DMS153 (cell line): ENCODE measurements at places on chromosomes 13 and 19.
A peak's percentile ranks its signal among the peaks of the same experiment; 100 is the strongest.

DNA sequence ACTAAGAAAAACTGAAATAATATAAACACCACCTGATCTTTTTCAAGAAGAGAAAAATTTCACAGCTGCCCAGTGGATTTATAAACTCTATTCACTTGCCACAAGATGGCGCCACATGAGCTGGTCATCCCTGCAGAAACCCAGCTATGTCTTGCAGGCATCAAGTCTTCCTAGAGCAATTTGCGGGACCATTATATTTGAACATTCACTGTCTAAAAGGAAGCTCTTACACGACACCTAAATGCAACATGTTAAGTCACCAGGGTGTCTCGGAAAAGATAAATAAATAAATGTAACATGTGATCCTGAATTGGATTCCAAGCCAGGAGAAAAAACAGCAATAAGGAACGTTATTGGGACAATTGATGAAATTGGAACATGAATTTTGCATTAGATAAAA is 20.3 kb upstream of the AKT2 start:
- DNase-seq: peak; percentile 67

DNA sequence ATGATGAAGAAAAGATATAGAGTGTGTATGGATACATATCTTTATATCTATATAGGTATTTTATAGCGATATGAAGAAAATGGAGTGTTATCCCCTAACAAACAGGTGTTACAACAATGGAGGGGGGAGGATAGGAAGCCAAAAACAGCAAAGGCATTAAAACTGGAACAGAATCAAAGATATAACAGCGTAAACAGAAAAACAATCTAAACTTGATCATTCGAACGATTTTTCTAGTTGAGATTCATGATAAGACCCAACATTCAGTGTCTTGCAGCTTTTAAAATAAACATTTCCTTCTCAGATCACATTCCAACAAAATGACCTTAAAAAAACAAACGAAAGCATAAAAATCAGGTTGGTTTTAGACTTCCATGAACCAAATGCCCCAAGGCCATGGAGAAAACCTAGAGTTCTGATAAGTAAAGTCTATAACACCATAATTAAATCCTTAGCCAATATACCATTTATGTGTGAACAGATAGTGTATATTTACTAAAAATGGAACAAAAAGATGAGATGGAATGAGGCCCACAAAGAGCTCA is 55.7 kb downstream of the CAB39L start:
- DNase-seq: no peak

- DNase-seq: no peak
These were observed 11.4 kb downstream of the CARD8 start for GRCh38 chr19:48244281-48244680.

GRCh38 chr13:50670272-50670671 is 173.2 kb downstream of the DLEU7 start:
- DNase-seq: no peak

DNA sequence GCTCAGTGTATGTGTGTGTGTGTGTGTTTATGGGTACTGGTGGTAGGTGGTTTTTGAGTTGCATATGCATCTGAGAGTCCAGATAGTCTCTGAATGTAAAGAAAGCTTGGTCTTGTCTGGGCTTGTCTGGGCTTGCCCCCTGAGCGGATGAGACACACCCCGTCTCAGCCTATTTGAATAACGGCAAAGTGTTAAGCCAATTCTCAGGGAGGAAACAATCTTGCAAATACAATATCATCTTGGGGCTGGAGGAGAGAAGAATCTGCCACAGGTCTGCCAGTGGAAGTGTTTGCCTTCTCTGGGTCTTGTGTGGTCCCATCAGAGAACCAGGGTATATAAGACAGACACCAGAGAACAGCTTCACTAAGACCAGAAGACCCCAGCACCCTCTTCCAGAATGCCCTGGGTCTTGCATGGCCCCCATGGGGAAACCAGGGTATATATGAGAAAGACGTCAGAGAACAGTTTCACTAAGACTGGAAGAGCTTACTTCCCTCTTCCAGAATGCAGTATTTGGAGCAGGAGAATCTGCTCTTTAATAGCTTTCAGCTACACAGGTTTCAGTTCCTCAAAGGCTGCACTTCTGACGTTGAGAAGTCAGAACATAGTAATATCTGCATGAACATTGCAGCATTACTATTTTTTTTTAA is 13.3 kb downstream of the CD70 start:
- peak; percentile 21 for DNase-seq

DNA sequence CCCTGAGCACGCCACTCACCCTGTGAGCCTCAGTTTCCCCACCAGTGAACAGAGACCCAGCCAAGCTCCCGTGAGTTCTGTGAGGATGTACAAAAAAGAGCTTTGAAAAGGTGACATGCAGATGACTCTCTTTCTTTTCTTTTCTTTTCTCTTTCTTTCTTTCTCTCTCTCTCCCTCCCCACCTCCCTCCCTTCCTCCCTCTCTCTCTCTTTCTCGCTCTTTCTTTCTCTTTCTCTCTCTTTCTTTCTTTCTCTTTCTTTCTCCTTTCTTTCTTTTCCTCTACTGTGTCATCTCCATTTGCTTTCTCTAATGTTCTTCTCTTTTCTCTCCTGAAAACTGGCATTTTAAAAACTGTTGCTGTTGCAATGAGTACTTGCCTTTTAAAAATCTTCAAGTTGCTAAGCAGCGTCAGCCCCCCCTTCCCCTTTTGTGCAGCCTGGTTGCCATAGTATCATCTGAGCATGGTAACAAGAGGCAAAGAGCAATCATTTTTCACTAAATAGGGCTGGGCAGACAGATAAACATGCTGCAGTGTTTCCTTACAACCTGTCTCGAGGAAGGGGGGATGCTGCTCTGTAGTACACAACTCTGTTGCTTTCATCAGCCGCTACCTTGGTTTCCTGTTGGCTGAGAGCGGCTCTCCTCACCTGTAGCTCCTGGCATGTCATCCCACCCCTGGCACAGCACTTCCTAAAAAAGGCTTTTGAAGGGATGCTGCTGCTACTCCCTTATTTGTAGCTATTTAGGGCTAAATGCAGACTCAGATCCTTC is 108.7 kb upstream of the MBNL2 start:
- DNase-seq: no peak

- peak; percentile 60 for DNase-seq
These were observed 90.5 kb upstream of the SLC15A1 start for GRCh38 chr13:98842858-98843481.

- DNase-seq: no peak
These were observed 332.2 kb downstream of the TEX29 start for GRCh38 chr13:111652676-111653075.

- no peak for DNase-seq
These were observed 10.2 kb downstream of the C2CD4C start for GRCh38 chr19:398719-399118.

DNA sequence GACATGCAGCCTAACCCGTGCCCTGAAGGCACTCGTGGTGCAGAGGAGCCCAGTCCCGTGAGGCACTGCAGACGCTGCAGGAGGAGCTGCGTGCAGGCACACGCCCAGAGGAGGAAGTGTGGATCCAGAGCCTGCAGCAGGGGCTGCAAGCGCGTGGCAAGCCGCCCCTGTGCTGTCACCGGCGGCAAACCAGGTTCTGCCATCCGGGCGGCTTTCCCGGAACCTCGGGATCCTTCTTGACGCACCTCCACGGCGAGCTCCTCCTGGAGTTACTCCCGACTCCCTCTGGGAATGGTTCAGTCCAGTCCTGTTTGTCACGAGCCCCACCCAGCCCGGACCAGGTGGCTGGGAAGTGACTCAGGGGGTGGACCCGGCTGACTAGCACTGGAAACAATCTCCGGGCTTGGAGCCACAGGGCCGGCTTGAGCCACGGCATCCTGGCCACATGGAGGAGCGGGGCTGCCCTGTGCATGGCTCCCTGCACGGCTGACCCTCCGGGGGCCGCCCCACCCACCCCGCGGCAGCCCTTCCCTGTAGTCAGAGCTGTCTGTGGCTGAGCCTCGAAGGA is 10.2 kb downstream of the DPP9 start:
- DNase-seq: no peak

GRCh38 chr13:79290595-79291244 is 115.3 kb downstream of the RBM26 start:
- no peak for DNase-seq

GRCh38 chr19:48196321-48196763 is 25.9 kb downstream of the ZSWIM9 start:
- DNase-seq: no peak

DNA sequence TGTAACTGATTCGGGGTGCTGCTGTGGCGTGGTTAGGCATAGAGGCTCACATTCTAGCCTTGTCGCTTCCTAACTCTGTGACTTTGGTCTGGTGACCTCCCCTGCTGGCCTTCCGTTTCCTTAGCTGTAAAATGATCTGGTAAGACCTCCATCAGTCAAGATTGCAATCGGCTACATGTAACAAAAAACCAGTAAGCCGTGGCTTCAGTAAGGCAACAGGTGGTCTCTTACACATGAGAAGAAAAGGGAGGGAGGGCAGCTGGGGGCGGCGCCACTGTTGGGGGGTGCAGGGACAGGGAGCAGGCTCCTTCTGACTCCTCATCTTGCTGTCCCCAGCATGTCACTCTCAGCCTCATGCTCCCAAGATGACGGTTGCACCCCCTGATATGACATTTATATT is 148.0 kb downstream of the SIPA1L3 start:
- DNase-seq: no peak

GRCh38 chr13:95150555-95150954 is 150.7 kb downstream of the ABCC4 start:
- DNase-seq: no peak

- no peak for DNase-seq
These were observed 25.1 kb downstream of the GAS6 start for GRCh38 chr13:113838711-113839201.

GRCh38 chr13:87923753-87924152 is 252.6 kb downstream of the SLITRK5 start:
- DNase-seq: no peak

DNA sequence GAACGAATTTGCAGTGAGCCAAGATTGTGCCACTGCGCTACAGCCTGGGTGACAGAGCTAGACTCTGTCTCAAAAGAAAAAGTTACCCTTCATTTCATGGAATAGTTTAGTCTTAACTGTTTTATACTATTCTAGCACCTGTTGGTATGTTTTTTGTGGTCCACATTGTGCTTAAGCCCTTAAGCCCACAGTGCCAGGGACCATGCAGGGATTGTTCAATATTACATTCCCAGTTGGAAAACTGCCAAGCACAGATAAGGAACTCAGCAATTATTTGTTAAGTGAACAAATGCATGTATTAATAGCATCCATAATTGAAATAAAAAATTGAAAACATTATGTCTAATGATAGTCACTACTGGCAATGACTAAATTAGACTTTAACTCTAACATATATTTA is 193.5 kb downstream of the PCDH17 start:
- no peak for DNase-seq

DNA sequence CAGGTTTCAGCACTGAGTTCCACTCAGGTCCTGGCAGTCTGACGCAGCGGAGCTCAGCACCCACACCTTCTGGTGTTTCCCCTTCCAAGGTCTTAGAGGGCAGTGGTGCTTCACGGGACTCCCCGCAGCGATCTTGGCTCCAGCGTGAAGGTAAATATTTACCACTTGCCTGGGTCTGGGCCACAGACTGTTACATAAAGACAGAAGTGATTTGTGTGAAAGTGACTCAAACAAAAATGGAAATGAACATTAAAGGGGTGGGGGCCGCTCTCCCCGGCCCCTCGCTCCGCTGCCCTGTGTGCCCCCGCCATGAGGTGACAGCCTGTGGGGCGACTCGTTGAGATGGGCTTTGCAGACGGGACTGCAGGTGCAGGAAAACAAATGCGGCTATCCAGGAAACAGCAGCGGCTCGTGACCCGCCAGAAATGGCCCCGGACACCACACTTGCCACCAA is 55.0 kb downstream of the GGACT start:
- DNase-seq: peak; percentile 67

GRCh38 chr19:45653634-45654033 is 14.4 kb upstream of the GIPR start:
- DNase-seq: no peak

DNA sequence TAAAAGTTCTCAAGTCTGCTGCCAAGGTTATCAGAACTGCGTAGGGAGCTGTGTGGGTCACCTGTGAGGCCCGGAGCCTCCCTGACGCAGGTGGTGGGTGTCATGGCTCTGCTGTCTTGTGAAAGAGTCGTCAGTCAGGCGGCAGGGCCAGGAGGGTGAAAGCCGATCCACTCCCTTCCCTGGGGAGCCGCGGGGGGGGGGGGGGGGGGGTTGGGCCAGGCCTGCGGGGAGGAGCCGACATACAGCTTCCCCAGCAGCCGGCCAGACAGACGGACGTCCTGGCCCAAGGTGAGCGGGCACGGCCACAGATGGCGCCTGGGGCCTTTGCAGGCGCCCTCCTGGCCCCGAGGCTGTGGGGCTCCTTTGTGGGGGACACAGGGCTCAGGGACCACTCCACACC is 12.4 kb downstream of the SBNO2 start:
- DNase-seq: peak; percentile 0

- no peak for DNase-seq
These were observed 4.0 kb upstream of the ZNF628 start for GRCh38 chr19:55472463-55472862.

- DNase-seq: no peak
These were observed 108.1 kb downstream of the OLFM4 start for GRCh38 chr13:53136554-53137215.

GRCh38 chr13:19152403-19152802 is 29.2 kb downstream of the TUBA3C start:
- no peak for DNase-seq

DNA sequence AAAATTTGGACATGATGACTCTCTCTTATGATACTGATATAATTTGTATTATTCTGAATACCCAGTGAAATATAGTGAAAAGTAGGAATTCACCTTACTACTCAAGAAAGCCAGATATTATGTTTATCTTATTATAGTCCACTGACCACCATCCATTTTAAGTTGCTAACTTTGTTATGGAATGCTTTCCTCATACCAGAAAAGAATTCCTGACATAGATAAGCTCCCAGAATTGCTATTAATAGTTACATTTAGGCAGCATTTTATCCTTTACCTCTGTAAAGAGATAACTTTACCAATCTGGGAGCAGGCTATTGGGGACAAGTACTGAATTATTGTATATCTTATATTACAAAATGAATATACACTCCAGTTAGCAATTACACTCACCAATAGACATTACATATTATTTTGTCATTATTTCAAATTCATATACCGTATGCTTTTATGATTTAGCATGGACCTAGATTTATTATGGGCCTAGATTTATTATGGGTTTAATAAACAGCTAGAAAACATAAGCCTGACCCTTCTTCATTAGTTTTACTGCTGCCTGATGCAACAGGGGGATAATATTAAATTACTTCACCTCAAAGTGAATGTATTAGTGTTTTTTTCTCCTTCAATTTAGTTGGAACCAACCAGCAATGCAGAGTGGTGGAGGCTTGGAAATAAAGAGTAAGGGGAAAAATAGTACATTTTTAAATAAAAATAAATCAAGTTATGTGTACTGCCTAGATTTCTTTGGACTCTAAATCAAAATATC is 1886.1 kb downstream of the PCDH9 start:
- DNase-seq: no peak

DNA sequence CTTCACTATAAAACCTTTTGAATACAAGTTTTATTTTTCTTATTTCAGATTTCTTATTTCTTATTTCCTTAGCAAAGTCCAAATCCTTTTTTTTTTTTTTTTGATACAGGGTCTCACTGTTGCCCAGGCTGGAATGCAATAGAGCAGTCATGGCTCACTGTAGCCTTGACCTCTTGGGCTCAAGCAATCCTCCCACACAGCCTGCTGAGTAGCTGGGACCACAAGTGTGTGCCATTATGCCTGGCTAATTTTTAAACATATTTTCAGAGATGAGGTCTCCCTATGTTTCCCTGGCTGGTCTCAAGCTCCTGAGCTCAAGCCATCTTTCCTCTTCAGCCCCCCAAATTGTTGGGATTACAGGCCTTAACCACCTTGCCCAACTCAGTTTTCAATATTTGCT is 334.3 kb downstream of the DLEU7 start:
- no peak for DNase-seq

GRCh38 chr13:85277748-85278147 is 521.5 kb downstream of the SLITRK6 start:
- no peak for DNase-seq
